GM23248 (cell line): ENCODE measurements at places on chromosomes 2 and 18.

- DNase-seq: no peak
These were observed 36.9 kb downstream of the VPS54 start for GRCh38 chr2:63982335-63982734.

GRCh38 chr2:28643327-28643726 is 108.3 kb upstream of the PPP1CB start:
- no peak for DNase-seq

DNA sequence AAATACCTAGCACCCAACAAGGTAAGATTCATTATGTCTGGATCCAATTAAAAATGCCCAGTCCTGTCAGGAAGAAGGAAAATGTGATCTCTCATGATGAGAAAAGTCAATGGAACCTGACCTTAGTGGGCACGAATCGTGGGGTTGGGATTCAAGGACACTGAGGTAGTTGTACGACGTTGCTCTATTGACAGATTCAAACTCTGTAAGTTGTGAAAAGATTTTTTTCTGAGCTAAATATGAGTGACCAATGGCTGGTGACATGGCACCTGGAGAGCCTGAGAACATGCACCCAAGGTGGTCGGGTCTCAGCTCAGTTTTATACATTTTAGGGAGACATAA is 148.2 kb downstream of the NDUFA10 start:
- DNase-seq: no peak

DNA sequence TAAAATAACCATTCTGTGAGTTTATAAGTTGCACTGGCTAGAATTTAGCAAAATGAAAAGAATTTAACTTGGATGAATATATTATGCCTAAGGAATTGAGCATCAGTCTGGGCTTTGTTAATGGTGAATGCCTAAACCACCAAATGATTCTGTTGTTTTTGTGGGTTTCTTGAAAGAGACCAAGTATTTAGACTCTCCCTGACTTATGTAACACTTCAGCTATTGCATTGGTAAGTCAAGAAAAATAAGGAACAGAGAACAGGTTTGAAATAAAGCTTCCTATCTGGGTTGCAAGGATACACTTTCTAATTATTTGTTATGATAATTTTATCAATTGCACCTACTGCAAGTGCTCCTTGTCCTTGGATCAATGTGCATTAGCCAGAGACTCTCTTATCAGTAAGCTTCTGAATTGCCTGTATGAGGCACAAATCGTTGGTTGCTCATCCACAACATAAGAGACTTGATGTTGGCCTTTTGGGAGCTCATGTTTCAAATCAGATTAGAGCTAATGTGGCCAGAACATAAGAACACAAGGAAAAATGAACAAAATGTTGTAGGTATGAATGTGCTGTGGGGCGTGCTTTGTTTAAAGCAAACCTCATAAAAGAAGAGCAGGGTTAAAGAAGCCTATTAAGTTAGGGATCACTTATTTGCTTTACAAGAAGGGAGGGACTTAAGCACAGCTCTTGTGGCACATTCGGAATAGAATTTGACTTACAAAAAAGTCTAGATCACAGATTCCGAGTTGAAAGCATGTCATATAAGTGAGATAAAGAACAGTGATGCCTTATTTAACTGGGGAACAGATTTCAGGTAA is 37.2 kb downstream of the PRKCE start:
- peak; percentile 26 for DNase-seq

GRCh38 chr2:1504311-1504750 is 91.1 kb downstream of the TPO start:
- no peak for DNase-seq

DNA sequence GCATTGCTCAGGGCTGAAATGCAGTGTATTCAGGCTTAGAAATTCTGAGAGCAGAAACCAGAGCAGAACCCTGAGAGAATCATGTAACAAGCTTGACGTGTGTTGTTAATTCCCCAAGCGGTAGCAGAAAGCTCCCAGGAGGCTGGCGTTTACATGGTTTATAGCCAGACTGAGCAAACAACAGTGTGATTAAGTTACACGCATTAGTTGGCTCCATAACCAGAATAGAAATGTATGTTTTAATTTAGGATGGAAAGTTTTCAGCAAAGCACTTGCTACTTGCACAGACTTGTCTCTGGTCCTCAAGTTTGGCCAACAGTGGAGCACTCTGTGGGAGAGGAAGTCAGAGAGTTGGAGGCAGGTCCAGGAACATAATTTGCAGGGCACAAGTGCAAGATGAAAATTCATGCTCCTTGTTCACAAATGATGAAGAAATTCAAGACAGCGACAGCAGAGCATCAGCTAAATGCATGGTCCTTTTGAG is 69.3 kb downstream of the MAPK4 start:
- DNase-seq: no peak

- DNase-seq: no peak
These were observed 130.8 kb upstream of the HS6ST1 start for GRCh38 chr2:128449226-128450061.

DNA sequence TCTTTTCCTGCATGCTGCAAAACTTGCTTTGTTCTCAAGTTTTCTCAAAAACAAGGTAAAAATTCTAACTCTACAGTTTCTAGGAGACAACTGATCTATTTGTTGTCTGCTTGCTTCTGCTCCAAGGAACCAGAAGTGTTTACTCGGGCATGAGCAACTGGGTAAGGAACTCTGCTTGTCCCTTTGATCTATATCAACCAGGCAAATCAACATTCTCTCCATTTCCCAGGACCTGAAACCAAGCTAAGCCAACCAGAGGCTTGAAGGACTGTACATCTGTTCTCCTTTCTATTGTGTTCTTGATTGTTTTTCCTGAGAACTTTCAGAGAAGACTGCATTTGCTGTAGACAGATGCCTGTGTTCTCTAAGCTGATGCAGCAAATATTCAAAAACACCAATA is 335.0 kb upstream of the KCNH7 start:
- DNase-seq: no peak

- no peak for DNase-seq
These were observed 104.5 kb upstream of the LTBP1 start for GRCh38 chr2:32841931-32842898.

DNA sequence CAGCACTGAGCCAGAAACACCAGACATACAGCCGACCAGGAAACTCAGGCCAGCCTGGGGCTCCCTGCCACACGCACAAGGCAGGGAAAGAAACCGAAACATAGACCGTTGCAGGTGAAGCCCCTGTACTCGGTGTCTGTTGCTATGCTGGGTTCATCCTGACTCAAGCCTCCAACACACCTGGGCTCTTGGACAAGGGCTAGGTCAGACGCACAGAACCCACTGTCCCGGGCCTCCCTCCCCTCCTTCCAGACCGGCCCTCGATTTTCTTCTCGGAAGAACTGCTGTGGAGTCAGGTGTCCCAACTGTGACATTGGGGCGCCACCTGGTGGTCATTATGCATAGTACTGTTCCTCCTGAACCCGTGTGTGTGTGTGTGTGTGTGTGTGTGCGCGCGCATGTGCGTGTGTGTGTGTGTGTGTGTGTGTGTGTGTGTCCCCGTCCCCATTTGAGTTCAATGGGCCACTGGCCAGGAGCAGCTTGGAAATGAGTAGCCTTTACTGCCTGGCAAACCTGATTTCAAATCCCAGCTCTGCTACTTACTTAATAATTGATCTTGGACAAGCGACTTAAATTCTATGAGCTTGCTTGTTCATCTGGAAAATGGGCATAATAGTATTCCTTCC is 55.4 kb upstream of the GLI2 start:
- peak; percentile 85 for DNase-seq

DNA sequence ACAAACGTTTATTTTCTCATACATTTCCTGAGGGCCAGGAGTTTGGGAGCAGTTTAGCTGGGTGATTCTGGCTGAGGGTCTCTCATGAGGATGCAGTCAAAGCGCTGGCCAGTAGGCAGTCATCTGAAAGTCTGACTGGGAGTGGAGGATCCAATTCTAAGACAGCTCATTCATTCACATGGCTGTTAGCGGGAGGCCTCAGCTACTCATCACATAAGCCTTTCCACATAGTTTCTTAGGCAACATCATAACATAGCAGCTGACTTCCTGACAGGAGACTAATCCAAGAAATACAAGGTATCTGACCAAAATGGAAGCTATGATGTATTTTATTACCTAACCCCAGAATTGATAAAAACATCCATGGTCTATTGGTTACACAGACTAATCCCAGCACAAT is 2.9 kb upstream of the MRPL44 start:
- peak; percentile 86 for DNase-seq

GRCh38 chr2:43119303-43119702 is 107.1 kb downstream of the ZFP36L2 start:
- DNase-seq: no peak

- no peak for DNase-seq
These were observed 239.8 kb downstream of the SEPTIN10 start for GRCh38 chr2:109373791-109374547.

DNA sequence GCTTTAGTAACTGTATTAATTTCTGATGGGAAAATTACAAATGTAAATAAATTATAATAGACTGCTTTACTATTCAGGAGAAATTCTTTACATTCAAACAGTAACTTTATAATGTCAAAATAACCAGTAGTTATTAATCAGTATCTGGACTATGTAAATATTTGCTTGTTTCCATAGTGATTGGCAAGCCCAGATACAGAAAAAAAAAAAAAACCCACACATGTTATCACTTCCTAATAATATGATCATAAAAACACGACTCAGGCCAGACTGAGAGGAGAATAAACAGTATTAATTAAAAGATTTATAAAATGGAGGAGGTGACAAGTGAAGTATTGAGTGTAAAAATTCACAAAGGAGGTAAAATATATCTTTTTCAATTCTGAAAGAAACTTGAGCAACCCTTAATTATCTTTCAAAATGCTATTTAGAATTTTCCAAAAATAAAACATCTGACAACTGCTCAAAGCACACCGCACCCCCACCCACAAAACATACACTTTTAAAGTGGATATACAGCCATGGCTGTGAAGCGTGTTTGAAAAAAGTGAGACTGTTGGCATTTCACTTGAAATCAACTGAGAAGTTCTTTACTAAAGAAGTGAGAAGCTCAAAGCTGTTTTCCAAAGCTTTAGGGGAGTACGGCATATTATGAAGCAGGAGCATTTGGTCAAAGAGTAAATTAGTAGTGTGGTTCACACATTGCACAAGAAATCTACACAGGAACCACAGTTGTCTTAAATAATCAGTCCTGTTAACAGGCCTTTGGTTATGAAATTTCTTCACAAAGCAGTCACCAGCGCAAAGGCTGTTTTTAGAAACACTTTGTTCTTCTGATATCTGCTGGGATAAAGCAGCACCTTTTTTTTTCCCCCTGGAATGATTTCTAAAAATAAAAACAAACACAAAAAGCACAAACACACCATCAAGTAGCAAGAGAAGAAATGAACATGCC is 475.8 kb downstream of the TXNL1 start:
- DNase-seq: peak; percentile 12

GRCh38 chr2:148048475-148049221 is 27.8 kb downstream of the MBD5 start:
- peak; percentile 45 for DNase-seq

GRCh38 chr2:204881655-204882054 is 336.4 kb downstream of the PARD3B start:
- DNase-seq: no peak

DNA sequence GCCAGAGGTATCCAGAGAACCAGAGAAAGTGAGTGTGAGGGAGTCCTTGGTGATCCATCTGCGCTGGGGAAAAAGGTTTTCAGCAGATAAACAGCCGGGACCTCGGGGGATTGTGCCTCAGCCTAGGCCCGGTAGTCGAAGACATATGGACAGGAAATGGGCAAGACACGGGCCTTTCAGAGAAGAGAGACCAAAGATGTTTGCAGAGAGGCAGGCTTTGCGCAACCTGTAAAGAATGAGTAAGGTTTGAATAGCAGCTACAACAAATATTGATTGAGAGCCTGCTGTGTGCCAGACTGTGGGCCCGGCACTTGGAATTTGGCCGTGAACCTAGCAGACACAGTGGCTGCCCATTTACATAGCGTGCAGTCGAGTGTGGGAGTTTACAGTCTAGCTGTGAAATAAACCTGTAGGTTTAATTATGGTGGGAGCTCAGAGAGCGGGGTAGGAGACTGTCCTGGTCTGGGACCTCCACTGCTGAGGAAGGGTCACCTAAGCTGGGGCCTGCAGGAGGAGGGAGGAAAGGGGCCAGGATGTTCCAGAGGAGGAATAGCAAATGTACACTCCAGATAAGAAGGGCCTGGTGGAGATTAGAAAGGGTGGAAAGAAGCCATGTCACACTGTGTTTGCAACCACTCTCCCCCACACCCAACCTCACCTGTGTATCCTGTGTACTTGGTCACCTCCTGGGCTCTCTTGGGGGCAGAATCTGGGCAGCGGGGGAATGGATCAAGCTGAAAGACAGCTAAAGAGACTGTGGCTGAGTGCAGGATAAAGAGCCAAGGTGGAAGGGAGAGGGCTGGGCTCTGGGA is 3.0 kb downstream of the SH2D6 start:
- peak; percentile 56 for DNase-seq

- no peak for DNase-seq
These were observed 58.9 kb downstream of the TMEM131 start for GRCh38 chr2:97936881-97937280.

DNA sequence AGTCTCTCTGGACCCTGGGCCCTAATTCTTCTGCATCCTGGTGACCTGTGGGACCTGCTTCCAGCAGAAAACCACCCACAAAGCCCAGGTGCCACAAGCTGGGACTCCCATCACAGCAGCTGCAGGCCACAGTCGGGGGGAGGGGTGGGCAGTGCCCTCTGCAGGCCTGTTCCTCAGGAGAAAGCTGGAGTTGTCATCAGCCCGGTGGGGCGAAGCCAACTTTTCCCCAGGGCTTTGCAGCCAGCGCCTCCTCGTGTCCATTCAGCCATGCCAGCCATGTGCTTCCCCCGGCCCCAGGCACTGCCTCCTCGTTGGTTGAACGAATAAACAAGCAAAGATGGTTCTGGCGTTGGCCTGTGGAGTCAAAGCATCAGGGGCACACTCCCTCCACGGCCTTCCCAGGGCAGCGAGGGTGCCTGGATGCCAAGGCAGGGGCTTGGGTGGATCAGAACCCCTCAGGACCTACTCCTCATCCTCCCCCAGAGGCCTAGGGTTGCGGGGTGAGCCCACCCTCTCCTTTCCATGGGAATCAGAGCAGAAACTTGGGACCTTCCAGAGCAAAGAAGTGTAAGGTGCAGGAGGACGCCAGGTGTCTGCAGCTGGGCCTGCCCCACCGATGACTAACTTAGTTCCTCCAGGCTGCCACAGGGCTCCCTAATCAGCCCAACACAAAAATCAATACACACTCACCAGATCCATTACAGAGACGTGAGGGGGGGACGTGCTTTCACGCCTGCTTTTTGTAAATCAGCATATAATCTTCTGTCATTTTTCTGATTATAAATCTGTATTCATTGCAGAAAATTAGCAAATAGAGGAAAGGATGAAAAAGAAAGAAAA is 75.7 kb upstream of the RAB6C start:
- no peak for DNase-seq

GRCh38 chr2:15127301-15127700 is 433.8 kb downstream of the NBAS start:
- DNase-seq: no peak

GRCh38 chr18:58690259-58690658 is 19.0 kb downstream of the MALT1 start:
- no peak for DNase-seq

DNA sequence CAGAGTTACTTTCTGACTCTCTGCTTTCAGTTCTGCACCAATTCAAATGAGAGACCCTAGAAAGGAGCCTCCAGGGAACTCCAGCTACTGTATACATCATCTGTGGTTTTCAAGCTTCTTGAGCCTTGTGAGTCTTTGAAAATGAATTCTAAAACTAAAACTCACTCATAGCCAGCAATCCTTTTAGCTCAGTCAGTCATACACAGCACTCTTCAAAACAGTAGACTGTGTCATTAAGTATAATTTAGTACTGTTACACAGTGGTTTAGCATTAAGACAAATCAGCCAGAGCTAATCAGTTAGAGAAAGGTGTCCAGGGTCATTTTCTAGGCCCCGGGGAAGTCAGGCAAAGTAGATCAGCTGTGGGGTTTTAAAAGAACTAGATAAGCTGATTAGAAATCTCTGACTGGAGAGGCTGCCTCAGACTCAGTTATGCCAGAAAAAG is 322.1 kb upstream of the THUMPD2 start:
- DNase-seq: peak; percentile 89
